ENCODE measurements at places on chromosomes 4 and X. TPM values are rescaled to one million over a fixed set of nuclear protein-coding genes. Genes with fewer than 3 reads are reported as not detected.

ADAM29 gene
- total RNA-seq: not detected

GRCh38 chrX:96474741-96475125 is 209.9 kb upstream of the DIAPH2 start:
- no peak overlapping the region for H3K27ac ChIP-seq
- no peak overlapping the region for H3K4me3 ChIP-seq
- DNase-seq: no peak
- H3K36me3 ChIP-seq: no peaks in the 10 kb centered on the region

GRCh38 chrX:97968376-97969163 is 1084.9 kb downstream of the RPA4 start:
- H3K4me3 ChIP-seq: no peak overlapping the region
- no peak for DNase-seq
- no peaks in the 10 kb centered on the region for H3K36me3 ChIP-seq
- no peak overlapping the region for H3K27ac ChIP-seq

GRCh38 chr4:88802138-88802537 is 104.5 kb upstream of the NAP1L5 start:
- H3K27ac ChIP-seq: no peak overlapping the region
- no peak overlapping the region for H3K4me3 ChIP-seq
- H3K4me1 ChIP-seq: peaks cover 18% of the 10 kb centered on the region
- H3K27me3 ChIP-seq: peaks cover 38% of the 10 kb centered on the region
- no peak for DNase-seq

IL3RA gene
- 35.2 TPM for total RNA-seq

GRCh38 chr4:185912779-185913178 is 100.8 kb upstream of the SORBS2 start:
- no peak overlapping the region for H3K4me3 ChIP-seq
- H3K27ac ChIP-seq: no peak overlapping the region
- no peak for DNase-seq
- no peaks in the 10 kb centered on the region for H3K4me1 ChIP-seq
- H3K27me3 ChIP-seq: no peaks in the 10 kb centered on the region
- H3K36me3 ChIP-seq: no peaks in the 10 kb centered on the region

DNA sequence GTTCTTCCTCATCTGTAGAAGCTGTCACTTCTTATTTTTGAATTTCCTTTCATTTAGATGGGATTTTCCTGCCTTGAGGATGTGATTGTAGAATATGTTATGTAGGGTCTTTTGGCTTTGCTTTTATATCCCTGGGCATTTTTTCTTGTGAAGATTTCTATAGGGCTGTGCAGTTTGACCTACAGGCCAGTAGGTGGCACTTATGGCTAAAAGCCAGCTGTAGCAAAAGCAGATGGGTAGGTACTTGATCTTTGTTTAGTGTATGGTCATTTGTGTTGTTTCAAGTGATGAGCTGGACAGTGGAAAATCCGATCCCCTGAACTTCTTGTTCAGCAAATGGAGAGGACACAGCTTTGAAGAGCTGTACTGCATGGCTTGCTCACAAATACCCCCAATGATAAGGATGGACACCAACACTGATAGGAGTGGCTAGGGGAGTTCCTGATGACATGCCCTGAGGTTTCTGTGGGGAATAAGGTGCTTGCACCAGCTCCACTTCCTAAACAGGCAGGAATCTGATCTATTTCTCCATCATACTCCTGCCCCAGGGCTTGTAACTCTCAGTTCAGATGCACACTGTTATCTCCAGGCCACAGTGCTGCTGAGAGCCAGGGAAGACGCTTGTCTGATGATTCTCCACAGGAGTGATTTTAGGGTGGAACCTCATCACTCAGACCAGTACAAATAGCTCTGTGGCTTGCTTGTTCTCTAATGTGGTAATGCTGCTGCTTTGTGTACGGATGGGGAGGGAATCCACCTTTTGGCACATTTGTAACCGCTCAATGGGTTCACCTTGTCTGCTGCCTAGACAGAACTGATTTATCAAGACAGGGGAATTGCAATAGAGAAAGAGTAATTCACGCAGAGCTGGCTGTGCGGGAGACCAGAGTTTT is 417.1 kb upstream of the MAGEB16 start:
- H3K4me1 ChIP-seq: no peaks in the 10 kb centered on the region
- H3K27me3 ChIP-seq: no peaks in the 10 kb centered on the region

KDR gene
- not detected for total RNA-seq
